ENCODE measurements at places on chromosomes 6 and 20. TPM values are rescaled to one million over a fixed set of nuclear protein-coding genes. Genes with fewer than 3 reads are reported as not detected.

Gene LTB
- 0.80 TPM for total RNA-seq

Gene HNF4A
- not detected for total RNA-seq

Gene FOXC1
- 28.7 TPM for total RNA-seq

Gene DNAH8
- total RNA-seq, result 0.07 TPM

Gene PROCR
- total RNA-seq, result 337 TPM
